ENCODE measurements at places on chromosomes 4 and X.

DNA sequence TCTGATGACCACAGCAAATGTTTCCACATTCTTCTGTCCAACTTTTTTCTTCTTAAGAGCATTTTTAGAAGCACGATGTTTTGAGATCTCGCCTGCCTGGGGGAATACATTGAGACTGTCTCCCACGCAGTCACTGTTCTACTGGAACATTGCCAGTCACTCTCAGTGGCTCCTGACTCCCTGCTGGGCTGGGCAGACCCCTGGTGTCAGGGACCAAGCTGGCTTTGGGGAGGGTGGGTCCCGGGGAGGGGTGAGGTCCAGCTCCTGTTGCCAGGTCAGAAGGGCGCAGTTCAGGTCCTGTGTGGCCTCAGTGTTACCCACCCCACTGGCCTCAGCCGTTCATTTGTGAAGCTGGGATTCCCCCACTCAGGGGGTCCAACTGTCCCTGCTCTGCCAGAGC lies 18.9 kb upstream of the ABLIM2 start:
- DNase-seq: no peak

- no peak for DNase-seq
These were observed 175.9 kb downstream of the PDGFC start for GRCh38 chr4:156795727-156796126.

DNA sequence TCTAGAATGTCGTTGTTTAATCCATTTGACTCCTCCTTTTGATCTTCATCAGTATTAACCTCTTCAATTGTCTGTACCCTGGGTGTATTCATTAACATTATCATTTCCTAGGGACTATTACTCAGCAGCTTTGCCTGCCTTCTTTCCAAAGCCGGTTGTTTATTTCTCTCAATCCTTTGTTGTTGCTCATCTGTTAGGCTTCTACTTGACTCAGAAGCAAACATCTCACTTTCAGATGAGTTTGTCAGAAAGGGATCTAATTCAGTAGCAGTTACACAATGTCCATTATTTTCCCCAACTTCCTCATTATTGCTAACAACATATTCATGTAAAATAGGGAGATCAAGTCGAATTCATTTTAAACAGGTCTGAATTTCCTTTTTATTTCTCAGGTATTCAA lies 22.1 kb upstream of the HSD17B10 start:
- DNase-seq: no peak

DNA sequence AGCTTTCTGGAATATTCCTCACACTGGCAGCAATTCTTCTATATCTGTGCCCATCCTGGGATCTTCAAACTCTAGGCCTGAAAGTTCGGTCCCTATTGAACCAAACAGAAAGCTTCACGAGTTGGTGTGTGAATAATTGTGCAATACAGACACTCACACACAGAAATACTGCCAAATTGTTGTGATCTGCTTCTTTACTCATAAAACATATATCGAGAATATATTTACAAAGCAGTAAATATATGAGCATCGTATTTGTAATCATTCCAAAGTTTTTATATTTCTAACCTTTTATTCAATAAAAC lies 56.6 kb upstream of the BEX4 start:
- no peak for DNase-seq

DNA sequence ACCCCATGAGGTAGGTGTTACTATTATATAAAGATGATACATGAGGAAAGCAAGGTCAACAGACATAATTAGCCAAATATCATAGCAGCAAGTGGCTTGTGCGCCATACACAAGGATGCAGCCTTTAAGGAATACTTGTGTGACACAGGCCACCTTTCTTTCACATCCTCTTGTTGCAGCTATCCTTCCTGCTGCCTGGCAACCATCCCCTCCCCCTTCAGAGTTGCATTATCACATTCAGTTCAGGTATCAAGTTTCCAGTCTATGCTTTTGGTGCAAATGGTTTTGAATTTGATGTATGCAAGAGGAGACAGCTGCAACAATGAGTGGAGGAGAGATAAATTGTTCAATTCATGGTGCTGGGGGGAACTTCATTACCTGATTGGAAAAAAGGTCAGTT lies 6.4 kb downstream of the ZCCHC18 start:
- no peak for DNase-seq

DNA sequence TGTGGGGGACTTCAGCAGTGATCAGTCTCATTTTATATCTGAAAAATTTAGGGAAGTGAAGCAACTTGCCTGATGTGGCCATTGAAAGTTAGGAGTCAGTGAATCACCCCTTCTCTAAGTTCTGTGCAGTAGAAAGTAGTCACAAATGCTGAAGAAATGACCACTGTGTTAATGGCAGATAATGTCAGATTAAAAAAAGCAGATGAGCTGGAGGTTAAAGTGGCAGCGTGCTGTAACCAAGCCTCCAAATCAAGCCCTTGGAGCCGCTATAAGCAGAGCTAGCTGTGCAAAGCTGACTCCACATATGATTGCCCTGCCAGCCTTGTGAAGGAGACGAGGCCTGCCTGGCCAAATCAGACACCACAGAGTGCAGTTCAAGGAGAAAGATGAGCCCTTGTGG lies 39.2 kb upstream of the PDE5A start:
- DNase-seq: peak; percentile 28

- peak; percentile 45 for DNase-seq
These were observed 71.3 kb upstream of the KIT start for GRCh38 chr4:54586320-54586955.

Measured in SK-MEL-5 (cell line).